ENCODE measurements at places on chromosomes 13 and 19.

- no peak for DNase-seq
Observed at GRCh38 chr19:5916181-5916708, 2.2 kb downstream of the CAPS start.

GRCh38 chr19:3606690-3607289 is at the start of gene TBXA2R:
Gene TBXA2R, minus strand, starts transcription at chr19:3606875. Its CDS starts 6,241 bp downstream, at chr19:3600634.
- DNase-seq, result peak; percentile 48

- DNase-seq, result no peak
Observed at GRCh38 chr13:25397763-25398162, 26.0 kb downstream of the ATP8A2 start.

DNA sequence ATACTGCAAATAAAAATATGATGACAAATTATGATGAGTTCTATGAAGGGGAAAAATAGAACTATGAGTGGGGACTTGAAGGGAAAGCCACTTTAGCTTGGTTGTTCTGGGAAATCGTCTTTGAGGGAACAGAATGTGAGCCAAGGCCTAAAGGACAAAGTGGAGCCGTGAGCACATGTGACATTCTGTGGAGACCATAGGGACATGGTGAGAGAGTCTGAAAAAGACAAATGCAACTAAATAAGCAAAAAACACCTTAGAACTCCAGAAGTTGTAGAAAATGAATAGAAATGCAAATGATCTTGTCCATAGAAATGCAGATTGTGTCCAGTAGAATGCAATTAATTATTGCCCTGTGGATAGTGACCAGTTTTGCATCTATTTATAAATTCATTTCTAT is 86.8 kb upstream of the ANKRD10 start:
- DNase-seq, result no peak

DNA sequence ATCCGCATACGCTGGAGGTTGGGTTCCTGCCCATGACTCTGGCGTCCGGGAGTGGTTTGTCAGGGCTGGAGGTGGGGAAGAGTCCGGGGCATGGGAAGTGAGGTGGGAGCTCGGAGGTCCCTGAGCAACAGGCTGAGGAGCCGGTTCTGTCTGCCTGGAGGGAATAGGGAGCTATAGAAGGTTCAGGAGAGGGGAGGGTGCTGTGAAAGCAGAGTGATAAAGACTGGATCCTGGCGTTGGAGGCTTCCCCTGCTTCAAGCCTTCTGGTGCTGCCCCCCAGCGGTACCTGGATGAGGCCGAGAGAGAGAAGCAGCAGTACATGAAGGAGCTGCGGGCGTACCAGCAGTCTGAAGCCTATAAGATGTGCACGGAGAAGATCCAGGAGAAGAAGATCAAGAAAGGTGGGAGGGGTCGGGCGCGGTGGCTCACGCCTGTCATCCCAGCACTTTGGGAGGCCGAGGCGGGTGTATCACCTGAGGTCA is 2.6 kb downstream of the HMG20B start:
- no peak for DNase-seq

DNA sequence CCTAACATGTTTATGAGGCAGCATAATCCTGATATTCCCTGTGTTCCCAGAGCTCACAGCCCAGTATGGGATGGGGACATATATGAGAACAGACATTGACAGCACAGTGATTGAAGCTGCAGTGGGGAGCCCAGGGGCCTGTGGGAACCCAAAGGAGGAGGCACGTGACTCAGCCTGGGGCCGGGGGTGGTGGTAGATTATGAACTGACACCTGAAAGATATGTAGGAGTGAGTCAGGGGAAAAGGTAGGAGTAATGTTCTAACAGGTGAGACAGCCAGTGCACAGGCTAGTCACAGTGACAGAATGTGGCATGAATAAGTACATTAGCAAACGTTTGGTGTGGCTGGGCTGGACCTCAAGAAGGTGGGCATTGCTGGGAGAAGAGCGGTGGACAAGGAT is 29.0 kb downstream of the CKM start:
- DNase-seq, result no peak

DNA sequence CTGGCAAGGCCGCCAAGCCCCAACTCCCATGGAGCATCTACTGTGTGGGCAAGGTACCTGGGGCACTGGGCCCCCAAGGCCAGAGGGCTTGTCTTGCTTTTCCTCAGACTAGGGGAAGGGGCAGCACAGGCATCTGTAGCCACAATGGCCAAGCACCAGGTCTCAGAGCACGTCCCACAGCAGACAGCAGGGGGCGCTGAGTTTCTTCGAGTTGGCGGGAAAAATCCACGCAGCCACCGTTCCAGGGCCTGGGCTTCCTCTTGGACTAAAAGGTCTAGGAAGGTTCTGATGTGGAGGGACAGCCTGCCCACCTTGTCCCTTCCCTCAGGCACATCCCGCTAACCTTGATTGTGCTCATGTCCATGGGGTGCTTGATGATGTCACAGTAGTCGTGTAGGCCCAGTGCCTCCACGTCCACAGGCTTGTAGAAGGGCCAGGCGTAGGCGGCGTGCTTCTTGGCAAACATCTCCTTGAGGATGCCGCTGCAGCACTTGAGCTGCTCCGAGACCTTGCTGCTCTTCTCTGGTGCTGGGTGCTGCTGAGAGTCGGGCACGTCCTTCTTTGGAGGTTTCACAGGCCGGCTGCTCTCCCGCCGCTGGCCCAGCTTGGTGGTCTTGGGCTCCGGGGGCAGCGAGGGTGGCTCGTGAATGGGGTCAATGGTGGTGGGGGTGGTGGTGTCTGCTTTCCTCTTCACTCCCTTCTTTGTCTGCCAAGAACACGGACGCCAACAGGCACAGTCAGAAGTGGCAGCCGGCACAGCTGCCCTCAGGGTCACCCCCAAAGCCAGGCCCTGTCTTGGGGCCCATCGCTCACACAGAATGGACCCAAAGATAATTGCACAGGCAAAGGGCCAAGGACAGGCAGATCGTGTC is 32.0 kb upstream of the EPHX3 start:
- DNase-seq, result peak; percentile 38

- DNase-seq, result no peak
Observed at GRCh38 chr19:46082728-46083050, 41.8 kb downstream of the IGFL3 start.

GRCh38 chr13:36858290-36858689 is 39.3 kb downstream of the RFXAP start:
- no peak for DNase-seq

- DNase-seq, result no peak
Observed at GRCh38 chr19:41479757-41480191, 36.8 kb downstream of the ERICH4 start.

DNA sequence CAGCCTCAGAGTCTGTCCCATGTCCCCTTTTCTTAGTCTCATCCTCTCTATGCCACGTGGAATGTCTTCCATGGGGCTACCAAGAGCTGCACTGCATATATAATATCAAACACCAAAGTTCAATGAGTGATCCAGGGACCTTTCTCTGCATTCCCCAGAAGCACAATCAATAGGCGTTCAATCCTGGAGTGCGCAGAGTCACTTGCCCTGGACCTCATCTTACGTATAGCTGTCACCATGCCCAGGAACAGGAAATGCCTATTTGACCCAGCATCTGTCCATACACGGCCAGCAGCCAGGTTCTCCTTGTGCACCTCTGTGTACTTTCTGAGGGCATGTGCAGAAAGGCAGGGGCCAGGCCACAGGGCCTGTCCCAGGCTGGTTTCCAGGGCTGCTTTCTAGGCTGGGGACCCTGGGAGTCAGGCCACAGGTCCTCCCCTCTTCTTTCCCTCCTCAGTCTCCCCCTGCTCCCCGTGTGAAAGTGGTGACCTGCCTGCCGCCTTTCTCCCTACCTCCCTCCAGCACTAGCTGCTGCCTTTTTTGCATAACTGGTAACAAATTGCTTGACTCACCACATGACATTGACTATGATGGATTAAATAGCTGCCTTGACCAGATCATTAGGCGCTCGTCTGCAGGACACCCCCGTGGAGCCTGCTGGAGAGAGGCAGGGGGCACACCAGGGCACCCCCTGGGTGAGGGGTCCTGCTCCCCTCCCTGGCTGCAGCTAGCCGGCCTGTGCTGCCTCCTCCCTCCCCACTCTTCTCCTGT is 222.0 kb downstream of the ZNF536 start:
- no peak for DNase-seq

- no peak for DNase-seq
Observed at GRCh38 chr19:50854636-50855410, at the start of gene KLK3. Gene KLK3, plus strand, starts transcription at chr19:50854915. Its CDS starts 41 bp downstream, at chr19:50854956.

DNA sequence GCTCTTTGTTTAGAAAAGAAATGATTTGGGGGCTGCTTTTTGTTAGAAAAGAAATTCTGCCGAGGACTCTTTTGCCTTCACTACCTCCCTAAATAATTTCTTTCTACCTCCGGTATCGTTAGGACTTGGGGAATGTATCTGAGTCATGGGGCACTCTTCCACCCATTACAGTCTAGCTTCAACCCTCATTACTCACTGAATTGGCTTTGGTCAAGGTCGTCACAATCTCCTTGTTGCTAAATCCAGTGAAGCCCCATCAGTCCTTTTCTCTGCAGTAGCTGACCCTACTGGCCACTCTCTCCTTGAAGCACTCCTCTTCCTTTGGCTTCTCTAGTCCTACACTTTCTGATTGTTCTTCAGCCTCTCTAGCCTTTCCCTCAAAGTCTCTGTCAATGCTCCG is 34.0 kb downstream of the WDR87 start:
- DNase-seq, result no peak

DNA sequence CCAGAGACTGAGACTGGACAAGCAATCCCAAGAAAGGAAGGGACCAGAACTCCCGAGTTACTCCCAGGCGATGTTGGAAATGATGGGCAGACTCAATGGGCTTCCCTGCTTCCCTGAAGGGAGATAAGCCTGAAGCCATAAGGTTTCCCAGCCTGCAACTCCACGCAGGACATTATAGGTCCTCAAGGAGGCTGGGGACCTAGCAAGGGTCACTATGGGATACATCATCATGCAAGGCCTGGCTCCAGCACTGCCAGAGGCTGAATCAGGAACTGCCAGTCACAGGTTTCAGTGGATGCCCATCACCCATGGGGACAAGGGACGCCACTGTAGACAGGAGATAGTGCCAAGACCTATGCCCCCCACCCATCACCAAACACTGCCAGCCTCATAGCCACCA is 338.7 kb downstream of the IRS2 start:
- no peak for DNase-seq

GRCh38 chr19:4120559-4121272 is 3.2 kb downstream of the MAP2K2 start:
- DNase-seq, result no peak

DNA sequence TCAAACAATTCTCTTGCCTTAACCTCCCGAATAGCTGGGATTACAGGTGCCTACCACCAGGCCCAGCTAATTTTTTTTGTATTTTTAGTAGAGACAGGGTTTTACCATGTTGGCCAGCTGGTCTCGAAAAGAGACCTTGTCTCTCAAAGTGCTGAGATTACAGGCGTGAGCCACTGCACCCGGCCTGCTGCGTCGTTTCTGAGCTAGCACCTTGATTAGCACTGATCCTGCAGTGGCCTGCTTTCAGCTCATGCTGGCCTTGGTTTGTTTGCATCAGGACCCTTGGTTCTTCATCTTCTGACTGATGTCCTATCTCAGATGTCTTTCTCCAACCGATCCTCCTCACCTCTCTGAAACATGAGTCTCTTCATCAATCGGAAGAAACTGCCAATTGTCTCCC is 4.9 kb upstream of the TFDP1 start:
- no peak for DNase-seq

GRCh38 chr19:43738780-43739211 is 16.0 kb downstream of the SMG9 start:
- DNase-seq, result no peak

DNA sequence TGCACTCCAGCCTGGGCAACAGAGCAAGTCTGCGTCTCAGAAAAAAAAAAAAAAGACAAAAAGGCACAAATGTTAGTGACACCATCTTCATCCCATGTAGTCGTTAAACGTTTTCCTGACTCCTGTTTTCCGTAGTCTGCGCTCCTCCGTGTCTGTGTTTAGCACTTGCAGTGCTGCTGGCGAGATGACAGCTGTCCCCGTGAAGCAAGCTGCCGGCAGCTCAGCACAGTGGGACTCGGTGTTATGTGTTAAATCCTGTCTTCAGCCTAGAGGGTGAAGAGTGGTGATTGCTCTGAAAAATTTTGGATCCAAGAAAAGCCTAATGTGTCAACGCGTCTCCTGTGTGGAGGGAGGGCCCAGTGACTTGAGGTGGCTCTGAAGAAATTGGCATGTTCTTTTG is 18.4 kb downstream of the UBXN6 start:
- no peak for DNase-seq

GRCh38 chr13:40252241-40252640 is 414.2 kb downstream of the FOXO1 start:
- no peak for DNase-seq

- no peak for DNase-seq
Observed at GRCh38 chr19:55265173-55265572, 6.4 kb upstream of the PPP6R1 start.

DNA sequence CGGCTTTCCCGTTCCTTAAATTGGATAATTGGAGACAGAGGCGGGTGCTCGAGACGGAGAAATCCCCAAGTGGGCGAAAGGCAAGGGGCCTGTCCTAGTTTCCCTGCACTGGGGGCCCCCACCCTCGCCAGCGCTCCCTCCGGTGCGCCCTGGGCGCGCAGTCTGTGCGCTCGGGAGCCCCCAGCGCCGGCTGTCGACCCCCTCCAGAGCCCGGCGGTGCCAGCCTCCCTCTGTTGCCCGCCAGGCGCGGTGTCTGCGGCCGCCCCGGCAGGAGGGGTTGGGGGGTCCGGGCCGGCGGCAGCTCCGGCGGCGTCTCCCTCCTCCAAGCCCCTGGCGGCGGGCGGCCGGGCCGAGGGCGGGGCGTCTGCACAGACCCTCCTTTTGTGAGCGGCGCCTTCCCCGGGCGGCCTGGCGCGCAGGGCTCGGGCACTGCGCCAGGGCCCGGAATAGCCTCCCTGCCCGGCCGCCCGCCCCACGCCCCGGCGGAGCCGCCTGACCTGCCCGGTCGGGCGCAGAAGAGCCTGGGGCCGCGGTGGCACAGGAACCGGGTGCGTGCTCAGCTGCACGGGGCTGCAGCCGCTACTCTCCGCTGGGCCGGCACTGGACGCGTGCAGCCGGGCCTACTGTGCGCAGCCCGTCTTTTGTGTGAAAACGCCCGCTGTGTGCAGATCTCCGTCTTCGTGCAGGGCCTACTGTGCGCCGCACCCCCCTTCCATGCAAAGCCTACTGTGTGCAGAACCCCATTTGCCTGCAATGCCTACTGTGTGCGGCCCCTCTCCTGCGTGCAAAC is 13.2 kb downstream of the GADD45B start:
- no peak for DNase-seq

DNA sequence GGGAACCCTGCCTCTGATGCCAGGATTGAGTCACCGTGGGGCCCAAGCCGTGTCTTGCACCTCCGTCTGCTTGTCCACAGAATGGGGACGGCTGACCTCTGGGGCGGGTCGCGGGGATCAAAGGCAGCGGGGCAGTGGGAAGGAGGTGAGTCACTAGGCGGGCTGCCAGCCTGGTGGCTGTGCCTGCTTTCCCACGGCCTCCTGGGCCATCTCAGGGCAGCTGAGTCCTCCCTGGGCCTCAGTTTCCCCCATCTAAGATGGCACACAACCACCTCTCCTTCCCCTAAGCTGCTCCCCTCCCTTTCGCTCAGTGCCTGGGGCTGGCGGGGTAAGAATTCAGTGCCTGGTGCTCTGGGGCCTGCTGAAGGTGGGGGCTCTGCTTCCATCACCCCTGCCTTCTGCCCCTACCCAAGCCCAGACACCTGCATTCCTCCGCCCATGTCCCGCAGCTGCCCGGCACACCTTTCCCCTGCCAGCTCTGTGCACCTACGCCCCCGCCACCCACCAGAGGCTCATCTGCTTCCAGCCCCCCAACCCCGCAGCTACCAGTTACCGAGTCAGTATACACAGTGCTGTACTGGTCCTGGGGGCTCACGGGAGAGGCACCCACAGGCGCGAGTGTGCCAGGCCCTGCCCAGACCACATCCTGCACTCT is 3.5 kb downstream of the MKNK2 start:
- no peak for DNase-seq

All from activated CD8-positive, alpha-beta memory T cell treated with anti-CD3 and anti-CD28 coated beads for 4 hours (primary cell).